ENCODE measurements at places on chromosomes 2 and 18.

DNA sequence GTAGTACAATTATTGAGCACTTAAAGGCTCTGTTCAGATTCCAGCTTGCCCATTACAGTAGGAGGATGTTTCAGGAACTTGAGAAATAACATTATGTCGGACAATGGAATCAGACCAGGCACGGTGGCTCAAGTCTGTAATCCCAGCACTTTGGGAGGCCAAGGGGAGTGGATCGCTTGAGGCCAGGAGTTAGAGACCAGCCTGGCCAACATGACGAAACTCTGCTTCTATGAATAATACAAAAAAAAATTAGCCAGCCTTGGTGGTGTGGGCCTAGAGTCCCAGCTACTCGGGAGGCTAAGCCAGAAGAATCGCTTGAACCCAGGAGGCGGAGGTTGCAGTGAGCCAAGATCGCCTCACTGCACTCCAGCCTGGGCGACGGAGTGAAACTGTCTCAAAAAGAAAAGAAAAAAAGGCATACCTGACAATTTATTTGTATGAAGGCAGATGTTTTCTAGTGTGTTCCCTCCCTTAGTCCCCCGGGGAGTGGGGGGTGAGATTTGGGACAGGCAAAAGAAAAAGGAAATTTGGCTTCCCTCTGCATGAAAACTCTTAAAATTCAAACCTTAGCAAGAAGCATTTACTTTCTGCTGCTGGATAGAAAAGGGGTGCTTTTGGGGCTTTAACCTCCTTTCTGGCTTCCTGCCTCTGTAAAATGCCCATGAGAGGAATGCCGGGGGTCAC, 13.7 kb upstream of the ZNF532 start:
- peak; percentile 30 for DNase-seq

- no peak for DNase-seq
These were observed 717.2 kb downstream of the RNF144A start for GRCh38 chr2:7634409-7634808.

GRCh38 chr18:31478688-31479087, 19.3 kb upstream of the DSG2 start:
- DNase-seq: no peak

- no peak for DNase-seq
These were observed 93.5 kb upstream of the KIF5C start for GRCh38 chr2:148781544-148781943.

DNA sequence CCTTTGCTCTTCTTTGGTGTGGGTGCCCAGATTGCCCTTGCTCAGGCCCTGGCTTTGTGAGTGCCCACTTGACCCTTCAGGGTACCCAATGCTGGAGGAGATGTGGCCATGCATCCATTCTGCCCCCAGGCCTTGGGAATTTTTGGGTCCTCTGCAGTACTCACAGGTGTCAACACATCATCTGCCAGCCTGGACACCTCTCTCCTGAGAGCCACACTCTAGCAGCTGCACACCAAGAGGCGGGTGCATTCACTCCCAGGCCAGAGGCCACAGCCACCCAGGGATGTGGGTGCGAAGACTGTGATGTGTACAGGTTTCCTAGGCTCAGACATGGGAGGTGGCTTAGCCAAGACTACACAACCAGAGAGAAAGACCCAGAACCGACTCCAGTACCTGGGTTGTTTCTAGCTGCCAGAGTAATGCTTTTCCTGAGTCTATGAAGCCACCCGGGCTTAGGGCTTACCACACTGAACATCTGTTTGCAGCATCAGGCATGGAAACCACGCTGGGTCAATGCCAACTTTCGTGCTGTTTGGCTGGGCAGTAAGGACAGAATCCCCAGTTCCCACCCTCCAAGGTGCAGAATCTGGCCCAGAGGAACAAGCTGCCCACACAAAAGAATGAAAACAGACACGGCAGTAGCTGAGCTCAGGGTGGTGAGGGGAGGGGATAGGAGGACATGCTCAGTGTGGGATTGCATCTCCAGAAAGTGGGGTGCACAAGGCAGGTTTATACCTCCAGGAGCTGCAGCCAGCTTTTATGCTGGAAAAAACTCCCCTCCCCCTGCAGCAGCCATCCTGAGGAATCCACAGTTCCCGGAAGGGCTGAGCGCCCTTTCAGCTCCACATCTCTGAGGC, 40.1 kb downstream of the KCNF1 start:
- no peak for DNase-seq

Data from thyroid gland (tissue), 4 donors.